ENCODE measurements at places on chromosomes 12 and 14. TPM values are rescaled to one million over a fixed set of nuclear protein-coding genes. Genes with fewer than 3 reads are reported as not detected.
A peak's percentile ranks its signal among the peaks of the same experiment; 100 is the strongest.

- DNase-seq: no peak
Measured at GRCh38 chr14:100841066-100841760, 15.3 kb downstream of the MEG3 start.

DNA sequence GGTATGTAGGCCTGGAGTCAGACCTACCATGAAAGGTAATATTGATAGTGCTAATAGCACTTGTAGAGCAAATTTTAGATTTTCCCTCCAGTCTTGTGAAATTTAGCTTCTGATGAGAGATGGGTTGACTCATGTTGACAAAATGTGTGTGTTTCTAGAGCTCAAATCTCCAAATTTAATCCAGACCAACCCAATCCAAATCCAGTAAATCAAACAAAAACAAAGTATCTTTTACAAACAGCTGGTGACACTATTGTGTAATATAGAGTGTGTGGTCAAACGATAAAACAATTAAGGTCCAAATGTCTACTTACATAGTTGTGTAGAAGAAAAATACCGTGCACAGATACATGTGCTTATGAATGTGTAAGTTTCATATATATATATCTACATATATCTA lies 63.4 kb upstream of the KITLG start:
- no peak for DNase-seq

The LRIG3 gene
- total RNA-seq: 36.9 TPM

DNA sequence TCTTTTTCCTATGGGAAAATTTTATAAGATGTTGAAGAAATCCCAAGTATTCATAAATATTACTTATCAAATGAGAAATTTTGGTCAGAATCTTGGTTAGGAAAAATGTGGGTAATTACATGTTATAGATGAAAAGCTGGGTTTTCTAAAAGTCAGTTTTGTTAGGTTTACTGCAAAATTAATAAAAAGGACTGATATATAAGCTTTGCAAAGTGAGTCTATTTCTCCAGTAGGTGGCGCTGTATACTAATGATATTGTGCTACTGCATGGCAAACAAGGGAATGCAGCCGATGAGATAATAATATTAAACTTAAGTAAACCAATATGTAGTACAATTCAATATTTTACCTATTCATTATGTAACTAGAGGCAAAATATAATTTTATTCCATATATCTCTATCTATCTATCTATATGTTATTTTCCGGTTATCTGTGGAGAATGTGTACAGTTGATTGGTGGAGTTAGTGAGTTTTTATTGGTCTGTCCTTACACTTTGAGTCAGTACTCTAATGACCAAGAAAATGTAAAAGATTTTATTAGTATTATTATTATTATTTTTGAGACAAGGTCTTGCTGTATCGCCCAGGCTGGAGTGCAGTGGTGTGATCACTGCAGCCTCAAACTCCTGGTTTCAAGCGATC lies 32.9 kb downstream of the MIPOL1 start:
- peak; percentile 82 for DNase-seq

The PPM1H gene
- total RNA-seq: 0.40 TPM

GRCh38 chr14:92905667-92906066 lies 17.3 kb upstream of the CHGA start:
- no peak for DNase-seq

DNA sequence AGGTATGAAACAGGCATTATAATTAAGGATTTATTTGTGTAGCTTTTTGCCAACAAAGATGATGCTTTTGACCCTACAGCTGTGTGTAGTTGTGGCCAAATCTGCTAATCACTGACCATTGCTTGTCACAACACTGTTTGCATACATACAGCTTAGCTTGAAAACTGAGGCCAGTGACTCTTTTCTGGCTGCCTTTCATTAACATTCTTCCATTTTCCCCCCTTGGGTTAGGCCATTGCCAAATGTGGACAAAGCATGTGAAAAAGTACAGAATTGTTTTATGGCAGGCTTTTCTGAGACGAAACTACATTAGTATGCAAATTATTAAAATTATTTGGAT lies 263.3 kb downstream of the SLC16A7 start:
- no peak for DNase-seq

GRCh38 chr12:27998658-27999057 lies 26.1 kb upstream of the PTHLH start:
- no peak for DNase-seq

GRCh38 chr14:70920608-70921007 lies 13.3 kb downstream of the PCNX1 start:
- DNase-seq: peak; percentile 53

DNA sequence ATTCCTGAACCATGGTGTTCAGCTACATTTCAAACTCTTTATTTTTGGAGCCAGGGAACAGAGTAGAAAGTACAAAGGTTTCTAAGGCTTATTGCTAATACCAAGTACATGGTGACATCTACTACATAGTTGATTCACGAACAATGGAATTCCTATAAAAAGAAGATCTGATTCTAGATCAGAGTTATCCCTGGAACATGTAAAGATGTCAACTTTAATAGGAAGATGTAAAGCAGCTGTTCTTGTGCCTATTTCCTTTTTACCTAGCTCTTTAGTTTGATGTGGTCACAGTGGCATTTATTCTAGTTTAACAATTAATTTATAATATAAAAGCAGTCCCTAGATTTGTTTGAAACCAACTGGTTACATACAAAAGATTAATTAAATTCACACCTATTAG lies 99.5 kb downstream of the NUBPL start:
- no peak for DNase-seq

- DNase-seq: peak; percentile 32
Measured at GRCh38 chr12:105369014-105369413, 38.5 kb downstream of the C12orf75 start.

- DNase-seq: no peak
Measured at GRCh38 chr14:22010545-22011252, 337.1 kb upstream of the OR4E1 start.

DNA sequence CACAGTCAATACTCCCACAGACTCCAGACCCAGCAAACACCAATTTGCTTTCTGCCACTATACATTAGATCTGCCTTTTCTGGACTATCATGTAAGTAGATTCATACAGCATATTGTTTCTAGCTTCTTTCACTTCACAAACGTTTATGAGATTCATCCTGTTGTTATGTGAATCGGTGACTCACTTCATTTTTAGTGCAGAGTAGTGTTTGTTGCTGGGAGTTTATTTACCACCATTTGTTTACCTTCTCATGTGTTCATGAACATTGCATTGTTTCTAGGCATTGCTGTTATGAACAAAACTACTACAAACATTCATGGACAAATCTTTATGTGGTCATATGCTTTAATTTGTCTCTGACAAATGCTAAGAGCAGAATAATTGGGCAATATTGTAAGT lies 807.8 kb upstream of the TMEM132C start:
- no peak for DNase-seq

- DNase-seq: no peak
Measured at GRCh38 chr12:43653289-43653915, 101.4 kb upstream of the ADAMTS20 start.

DNA sequence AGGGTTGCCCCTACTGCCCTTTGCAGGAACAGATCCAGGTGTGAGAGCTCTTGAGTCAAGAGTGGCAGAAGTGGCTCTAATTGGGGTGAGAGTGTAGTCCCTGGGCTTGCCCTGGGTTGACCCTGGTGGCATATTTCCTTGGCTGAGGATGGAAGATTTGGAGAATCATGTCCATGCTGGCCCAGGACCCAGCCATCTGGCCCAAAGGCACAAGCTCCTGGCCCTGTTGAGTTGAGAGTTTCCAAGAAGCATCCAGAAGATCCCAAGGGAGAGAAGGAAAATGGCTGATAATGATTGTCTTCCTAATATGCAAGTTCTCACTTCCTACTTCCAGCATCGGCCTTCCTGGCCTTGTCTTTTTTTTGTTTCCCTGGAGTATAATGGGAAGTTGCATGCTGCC lies 55.5 kb upstream of the SRSF5 start:
- no peak for DNase-seq

- peak; percentile 98 for DNase-seq
Measured at GRCh38 chr12:49868952-49869815, 26.3 kb upstream of the BCDIN3D start.

DNA sequence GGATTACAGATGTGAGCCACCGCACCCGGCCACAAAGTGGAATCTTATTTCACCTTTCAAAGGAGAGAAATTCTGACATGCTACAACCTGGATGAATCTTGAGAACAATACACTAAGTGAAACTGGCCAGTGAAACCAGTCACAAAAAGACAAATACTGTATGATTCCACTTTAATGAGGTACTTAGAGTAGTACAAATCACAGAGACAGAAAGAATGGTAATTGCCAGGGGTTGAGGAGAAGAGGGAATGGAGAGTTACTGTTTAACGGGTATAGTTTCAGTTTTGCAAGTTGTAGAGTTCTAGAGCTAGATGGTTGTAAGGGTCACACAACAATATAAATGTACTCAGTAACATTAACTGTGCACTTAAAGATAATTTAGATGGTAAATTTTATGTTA lies 33.4 kb downstream of the ADIPOR2 start:
- DNase-seq: no peak

GRCh38 chr14:57863471-57863870 lies 2.4 kb downstream of the SLC35F4 start:
- DNase-seq: no peak

The TSPAN11 gene
- total RNA-seq: 5.7 TPM

GRCh38 chr14:32724867-32725471 lies 213.7 kb upstream of the NPAS3 start:
- peak; percentile 10 for DNase-seq

DNA sequence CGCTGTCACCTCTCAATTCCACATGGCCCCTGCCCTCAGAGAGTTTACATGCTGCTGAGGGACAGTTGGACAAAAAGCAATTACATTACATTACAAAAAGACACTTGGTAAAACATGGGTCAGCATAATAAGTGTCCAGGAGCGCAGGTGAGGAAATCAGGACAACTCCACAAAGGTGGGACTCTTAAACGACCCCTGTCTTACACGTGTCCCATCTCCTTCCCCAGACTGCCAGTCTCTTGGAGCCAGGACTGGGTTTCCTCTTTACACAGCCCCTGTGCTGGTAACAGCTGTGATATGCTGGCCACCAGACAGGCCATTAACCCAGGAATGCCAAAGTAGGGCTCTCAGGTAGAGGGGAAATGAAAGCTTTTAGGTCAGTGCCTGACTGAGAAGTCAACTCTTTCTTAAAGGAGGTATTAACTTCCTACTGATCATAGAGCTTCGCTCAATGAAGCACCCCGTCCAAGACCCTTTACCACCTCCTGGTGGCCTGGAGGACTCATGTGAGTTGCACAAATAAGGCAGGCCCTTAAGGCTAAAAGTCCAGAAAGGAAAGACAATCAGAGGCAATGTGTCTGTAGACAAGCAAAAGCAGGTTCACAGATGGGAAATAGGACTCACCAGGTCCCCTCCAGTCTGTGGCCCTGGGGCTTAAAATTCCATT lies 55.5 kb downstream of the ANO2 start:
- DNase-seq: no peak

The GALC gene
- 9.5 TPM for total RNA-seq

GRCh38 chr14:56094076-56094475 lies 24.1 kb upstream of the PELI2 start:
- no peak for DNase-seq

The LRRK2 gene
- 0.20 TPM for total RNA-seq

DNA sequence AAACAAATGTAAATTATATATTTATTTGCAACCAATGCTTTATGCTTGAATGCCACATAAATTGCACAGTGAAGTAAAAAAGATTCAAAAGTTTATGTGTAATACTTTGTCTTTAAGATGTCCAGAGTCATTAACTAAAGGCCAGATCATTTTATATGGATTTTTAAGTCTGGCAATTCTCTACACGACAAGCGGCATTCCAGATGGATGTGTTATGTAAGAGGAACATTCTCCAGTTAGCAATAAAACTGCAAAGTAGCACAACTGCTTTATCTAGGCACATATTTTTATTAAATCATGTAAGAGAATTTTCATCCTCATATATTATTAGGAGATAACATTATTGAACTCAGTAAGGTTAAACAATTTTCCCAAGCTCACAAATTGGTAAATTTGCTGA lies 1717.7 kb upstream of the SEL1L start:
- no peak for DNase-seq

- peak; percentile 70 for DNase-seq
Measured at GRCh38 chr14:34098045-34098984, 147.4 kb upstream of the EGLN3 start.

DNA sequence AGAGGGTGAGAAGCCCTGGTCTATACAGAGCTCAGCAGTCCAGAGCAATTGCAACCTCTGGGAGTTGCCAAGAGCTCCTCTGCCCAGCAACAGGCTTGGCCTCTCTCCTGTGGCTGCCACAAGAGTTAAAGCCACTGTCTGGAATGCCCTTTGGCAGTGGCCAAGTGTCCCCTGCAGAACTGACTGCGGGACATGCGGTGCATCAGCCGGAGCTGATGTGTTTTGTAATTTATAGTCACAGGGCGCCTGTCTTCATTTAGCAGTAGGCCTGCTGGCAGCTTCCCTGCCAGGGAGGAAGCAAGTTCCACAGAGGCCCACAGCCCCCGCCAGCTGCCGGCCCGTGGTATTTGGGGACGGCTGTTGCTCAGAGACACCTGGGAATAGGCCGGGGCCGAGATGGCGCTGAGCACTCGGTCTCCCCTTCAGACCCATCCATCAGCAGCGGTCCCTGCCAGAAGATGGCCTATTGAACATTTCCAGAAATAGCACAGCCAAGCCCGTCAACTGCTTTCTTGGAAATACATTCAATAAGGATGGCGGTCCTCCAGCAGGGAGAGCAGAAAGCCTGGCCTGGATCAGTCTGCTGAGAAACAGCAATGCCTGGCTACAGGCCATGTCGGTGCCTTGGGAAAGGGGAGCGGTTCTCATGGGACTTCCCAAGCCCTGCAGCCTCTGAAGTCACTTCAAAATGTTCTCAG lies 217.4 kb downstream of the CRADD start:
- DNase-seq: peak; percentile 49

DNA sequence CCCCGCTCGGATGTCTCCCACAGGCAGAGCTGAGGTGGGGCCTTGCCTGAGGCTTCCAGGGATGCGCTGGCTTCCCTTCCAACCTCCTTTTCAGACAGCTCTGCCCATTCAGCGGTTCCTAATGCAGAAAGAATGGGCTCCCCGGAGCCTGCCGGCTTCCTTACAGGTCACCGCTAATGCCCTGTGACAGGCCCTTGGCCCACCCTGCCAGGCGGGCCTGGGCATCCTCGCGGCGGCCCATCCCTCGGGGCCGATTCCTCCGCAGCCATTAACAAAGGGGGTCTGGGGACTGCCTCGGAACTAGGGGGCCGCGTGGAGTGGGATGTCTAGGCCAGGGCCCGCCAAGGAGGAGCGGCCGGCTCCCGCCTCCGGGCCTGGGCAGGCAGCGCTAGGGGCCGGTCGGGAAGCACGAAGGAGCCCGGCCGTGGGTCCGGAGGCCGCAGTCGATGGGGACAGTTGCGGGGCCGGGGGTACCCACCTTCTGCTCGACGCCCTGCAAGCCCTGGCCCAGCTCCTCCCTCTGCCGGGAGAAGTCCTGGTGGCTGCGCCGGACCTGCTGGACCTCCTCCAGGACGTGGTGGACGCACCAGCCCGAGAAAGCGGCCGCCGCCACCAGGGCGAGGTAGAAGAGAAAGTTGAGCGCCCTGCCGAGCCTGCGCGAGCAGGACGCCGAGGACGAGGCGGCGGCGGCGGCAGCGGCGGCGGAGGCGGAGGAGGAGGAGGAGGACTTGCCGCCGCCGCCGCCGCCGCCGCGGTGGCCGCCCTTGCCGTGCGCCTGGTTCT lies 738 bp downstream of the CKAP4 start:
- peak; percentile 84 for DNase-seq

- peak; percentile 89 for DNase-seq
Measured at GRCh38 chr12:11765817-11766794, 116.6 kb downstream of the ETV6 start.

All from lung microvascular endothelial cell (primary cell).